ENCODE measurements at places on chromosomes 11 and 22.

- no peak for DNase-seq
Measured at GRCh38 chr11:48129697-48130395, 86.8 kb upstream of the OR4B1 start.

DNA sequence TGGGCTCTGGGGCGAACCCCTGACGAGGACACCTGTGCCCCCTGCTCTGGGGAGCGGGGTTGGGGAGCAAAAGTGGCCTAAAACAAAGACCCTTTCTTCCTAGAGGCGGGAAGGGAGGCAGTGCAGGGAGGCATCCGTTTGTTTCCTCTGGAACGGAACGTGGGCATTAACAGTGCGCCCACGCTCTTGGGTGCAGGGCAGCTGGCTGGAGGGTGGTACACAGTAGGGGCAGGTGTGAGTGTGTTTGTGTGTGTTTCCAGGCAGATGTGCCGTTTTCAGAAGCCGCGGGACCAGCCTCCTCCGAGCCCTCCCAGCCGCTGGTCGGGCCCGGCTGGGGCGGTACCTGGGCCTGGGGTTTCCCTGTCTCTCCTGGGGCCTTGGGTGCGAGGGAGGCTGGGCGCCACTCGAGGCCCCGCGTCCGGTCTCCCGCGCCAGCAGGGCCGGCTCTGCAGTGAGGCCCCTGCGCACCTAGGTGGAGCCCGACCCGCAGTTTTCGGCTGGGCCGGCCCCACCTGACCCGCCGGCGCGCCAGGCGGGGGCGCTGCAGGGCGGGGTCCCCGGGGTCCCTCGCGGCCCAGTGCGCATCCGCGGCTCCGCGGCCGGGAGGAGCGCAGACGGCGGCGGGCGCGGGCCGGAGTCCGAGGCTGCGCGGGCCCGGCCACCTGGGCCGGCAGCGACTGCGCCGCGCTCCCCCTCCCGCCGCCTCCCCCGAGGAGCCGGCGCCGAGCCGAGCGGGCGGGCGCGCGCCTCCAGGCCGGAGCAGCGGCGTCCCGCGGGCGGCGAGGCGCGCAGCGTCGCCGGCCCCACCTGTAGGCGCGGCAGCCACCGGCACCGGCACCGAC, 1252.7 kb downstream of the BRD1 start:
- DNase-seq, result no peak

- no peak for DNase-seq
Measured at GRCh38 chr11:102879801-102880200, 5.0 kb upstream of the MMP12 start.

GRCh38 chr11:119594639-119595249, 134.3 kb downstream of the NECTIN1 start:
- DNase-seq, result no peak

DNA sequence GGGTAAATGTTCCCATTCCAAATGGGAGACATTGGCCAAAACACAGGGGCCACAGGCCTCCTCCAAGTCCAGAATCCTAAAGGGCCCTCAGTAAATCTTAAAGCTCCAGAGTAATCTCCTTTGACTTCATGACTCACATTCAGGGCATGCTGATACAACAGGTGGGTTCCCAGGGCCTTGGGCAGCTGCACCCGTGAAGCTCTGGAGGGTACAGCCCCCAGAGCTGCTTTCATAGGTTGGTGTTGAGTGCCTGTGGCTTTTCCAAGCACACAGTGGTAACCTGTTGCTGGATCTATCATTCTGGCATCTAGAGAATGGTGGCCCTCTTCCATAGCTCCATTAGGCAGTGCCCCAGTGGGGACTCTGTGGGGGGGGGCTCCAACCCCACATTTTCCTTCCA, 54.0 kb downstream of the NELL1 start:
- DNase-seq, result no peak

- no peak for DNase-seq
Measured at GRCh38 chr11:134476435-134477021, 64.5 kb upstream of the B3GAT1 start.

GRCh38 chr11:126965331-126965730, 35.2 kb downstream of the KIRREL3 start:
- no peak for DNase-seq

- DNase-seq, result no peak
Measured at GRCh38 chr22:47788461-47788860, 1026.0 kb downstream of the TBC1D22A start.

DNA sequence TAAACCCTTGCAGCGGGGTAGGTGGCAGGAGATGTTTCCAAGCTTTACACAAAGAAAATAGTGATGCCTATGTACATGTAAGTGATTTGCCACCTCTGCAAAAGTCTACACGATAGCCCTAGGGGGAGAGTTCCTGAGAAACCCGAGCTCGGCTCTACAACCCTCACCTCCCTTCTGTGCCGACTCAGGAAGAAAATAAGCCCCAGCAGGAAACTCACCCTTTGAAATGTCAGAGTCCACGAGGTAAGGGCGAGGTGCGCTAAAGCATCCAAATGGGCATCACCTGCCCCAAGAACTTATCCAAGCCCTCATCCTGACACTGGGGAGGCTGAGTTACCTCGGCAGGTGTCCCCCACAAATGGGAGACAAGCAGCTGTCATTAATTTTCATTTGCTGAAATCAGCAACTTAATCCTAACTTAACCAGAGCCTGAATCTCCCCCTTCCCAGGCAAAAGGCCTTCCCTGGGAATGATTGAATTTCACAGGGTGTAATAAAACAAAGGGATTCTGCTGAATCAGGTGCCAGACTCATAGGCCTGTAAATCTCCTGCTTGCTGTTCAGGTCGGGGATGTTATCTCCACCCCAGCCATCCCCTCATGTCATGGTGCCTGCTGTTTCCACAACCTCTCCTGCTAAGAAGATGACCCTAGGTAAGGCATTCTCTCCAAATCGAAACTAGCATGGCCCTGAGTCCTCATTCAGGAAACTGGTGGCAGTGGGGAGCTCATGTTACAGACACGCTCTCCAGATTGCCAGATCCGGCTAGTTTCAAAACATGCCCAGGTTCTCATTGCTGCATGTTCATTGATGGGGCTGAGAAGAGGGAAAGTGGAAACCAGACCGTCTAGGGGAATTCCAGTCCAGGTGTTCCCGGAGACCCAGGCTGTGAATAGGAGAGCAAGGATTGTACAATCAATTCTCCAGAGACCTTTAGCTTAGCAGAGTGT, 105.3 kb upstream of the KIRREL3 start:
- DNase-seq, result no peak

GRCh38 chr11:114081641-114082414, 22.3 kb downstream of the ZBTB16 start:
- DNase-seq, result no peak

DNA sequence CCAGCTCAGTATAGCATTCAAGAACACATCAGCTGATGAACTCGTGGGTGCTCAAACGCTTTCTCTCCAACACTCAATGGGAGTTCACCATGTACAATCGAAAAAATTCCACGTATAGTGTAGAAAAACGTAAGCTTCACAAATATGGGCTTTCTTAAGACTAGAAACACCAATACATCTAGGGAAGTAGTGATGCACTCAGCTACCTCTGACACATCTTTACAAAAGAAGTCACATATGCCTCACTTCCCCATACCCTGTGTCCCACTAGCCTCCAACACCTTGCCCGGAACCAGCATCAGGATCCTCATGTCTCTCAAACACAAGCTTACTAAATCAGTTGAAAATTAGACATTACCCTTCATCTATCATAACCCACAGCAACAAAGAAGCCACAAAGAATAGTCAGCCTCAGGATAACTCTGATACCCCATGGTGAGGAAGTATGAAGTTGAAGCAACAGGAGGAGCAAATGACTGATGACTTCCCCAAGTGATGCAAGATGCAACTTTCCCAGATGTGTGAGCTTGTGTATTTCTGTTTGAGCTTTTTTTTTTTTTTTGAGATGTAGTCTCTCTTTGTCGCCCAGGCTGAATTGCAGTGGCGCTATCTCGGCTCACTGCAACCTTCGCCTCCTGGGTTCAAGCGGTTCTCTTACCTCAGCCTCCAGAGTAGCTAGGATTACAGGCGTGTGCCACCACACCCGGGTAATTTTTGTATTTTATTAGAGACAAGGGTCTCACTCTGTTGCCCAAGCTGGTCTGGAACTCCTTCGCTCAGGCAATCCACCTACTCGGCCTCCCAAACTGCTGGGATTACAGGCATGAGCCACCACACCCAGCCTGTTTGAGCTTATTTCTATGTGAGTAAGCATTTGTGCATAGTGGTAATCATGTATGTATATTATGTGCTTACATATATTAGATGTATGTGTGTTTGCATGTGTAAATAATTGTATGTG, 8.5 kb upstream of the DENND5A start:
- no peak for DNase-seq

DNA sequence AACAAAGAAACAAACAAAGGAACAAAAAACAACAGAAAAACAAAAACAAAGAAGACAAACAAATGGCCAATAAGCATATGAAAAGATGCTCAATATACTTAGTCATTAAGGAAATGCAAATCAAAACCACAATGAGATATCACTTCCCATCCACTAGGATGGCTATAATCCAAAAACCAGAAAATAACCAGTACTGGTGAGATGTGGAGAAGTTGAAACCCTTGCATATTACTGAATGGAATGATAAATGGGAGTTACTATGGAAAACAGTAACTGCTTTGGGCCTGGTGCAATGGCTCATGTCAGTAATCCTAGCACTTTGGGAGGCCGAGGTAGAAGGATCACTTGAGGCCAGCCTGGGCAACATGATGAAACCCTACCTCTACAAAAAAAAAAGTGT, 44.9 kb upstream of the RBFOX2 start:
- no peak for DNase-seq
